ENCODE measurements at places on chromosomes 3 and 15.

- no peak for DNase-seq
These were observed 1038.2 kb downstream of the MCTP2 start for GRCh38 chr15:95269242-95270183.

DNA sequence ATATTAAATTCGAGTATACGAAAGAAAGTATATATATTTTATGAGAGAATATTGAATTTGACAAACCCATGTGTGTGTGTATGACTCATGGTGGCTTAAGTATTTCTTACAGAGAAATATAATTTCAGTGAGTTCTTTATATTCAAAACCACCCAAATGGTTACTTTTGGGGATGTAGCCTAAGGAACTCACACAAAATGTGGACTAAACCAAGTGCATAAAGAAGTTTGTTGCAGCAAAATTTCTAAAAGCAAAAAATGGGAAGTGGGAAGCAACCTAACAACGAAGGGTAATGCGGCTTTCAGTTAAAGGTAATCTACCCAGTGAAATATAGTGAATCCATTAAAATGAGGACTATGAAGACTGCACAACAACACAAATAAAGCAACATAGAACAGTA, 277.1 kb downstream of the EDEM1 start:
- no peak for DNase-seq

GRCh38 chr3:151560738-151561137, 99.9 kb upstream of the IGSF10 start:
- DNase-seq = peak; percentile 70

DNA sequence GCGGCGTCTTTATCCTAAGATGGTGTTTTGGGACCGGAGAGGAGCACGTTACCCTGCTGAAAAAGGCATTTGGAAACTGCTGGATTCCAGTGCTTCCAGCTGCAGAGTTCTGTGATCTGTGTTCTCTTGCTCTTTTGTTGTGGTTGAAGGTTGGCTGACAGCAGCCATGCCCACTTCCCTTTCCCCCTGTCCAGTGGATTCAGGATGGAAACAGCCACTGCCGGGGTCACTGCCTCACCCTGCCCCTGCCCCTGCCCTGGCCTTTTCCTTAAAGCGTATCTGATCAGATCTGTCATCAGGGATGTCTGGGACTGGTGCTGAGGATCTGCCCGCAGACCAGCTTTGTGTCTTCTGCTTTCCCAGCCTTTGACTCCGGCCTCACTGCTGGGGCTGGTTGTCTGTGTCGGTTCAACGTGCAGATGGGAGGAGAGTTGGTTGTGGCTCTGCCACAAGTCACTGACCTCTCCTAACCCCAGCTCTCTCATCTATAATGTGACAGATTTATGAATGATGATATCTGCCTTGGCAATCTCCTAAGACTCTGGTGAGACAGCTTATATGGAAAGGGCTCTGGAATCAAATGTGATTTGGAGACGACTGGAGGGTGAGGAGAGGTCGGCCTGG, 219.4 kb upstream of the BHLHE40 start:
- DNase-seq = no peak

- DNase-seq = no peak
These were observed 134.9 kb downstream of the GAP43 start for GRCh38 chr3:115758076-115758763.

DNA sequence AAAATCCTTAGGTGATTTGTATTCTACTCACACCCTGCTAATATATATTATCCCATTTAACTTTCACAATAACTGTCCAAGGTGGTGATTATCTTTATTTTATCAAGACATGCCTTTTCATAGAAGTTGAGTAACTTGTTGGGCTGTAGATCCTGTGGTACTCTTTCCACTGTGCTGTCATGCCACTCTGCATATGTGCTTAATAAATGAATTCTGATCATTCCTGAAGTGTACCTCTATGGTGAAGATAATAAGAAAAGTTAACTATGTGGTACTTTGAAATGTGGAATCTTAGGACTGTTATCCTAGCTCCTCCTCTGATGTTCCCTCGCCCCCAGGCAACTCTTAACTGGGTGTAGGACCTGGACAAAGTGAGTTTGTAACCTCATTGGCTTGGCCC, 5.2 kb downstream of the SNRK start:
- DNase-seq = no peak

DNA sequence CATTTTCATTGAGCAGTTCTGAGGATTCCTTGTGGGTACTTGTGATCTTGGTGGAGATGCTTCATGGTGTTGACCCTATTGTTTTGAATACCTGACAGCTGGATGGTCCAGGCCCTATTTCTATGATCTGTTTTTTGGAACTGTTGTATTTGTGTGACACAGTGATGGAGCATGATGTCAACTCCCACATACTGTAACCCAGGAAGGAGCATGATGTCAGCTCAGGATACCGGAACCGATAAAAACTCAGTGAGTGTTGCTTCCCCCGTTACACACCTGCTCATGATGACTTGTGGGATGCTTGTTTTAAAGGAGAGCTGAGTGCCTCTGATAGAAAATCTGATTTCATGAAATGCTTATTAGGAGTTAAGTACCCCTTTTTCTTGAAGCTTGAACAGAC, 45.1 kb downstream of the ZBTB38 start:
- no peak for DNase-seq

DNA sequence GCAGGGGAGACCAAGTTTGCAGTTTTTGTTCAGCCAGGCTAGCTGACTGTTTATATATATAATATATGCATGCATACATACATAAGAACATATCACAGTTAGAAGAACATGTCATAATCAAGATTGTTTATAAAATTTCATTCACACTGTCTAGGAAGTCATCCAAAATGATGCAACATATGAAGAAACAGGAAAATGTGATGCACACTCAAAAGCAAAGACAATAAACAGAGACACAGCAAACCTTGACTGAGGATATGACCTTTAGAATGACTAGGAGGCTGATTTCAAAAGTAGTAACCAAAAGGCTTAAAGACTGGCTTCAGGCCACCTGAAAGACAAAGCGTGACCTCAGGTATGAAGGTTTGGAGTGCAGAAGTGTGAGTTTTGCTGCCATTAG, 166.2 kb upstream of the NDN start:
- DNase-seq = no peak

- peak; percentile 83 for DNase-seq
These were observed 135.1 kb downstream of the TMCO5A start for GRCh38 chr15:38069511-38070011.

DNA sequence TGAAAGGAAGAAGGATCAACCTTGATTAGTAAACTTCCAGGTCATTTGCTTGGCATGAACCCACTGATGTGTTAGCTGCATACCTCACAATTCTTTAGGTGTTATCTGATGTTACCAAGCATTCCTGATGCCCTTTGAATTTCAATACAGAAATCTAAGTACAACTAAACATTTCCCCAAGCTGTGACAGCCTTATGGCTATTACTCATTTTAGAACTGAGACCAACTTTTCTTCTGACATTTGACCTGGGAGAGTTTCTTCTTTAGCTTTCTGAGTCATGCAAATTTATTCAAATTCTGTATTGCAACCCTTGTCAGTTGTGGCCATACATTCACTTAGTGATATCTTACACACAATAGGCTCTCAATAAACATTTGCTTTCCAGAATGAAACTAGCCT, 124.3 kb downstream of the TIGIT start:
- peak; percentile 49 for DNase-seq

GRCh38 chr3:33219175-33219487, 521 bp upstream of the SUSD5 start:
- no peak for DNase-seq

DNA sequence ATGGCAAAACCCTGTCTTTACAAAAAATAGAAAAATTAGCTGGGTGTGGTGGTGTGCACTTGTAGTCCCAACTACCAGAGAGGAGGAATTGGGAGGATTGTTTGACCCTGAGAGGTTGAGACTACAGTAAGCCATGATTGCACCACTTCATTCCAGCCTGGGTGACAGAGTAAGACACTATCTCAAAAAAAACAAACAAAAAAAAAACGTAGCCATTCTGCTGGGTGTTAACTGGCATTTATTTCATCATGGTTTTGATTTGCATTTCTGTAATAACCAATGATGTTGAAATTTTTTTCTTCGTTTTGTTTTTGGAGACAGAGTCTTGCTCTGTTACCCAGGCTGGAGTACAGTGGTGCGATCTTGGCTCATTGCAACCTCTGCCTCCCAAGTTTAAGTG, 63.3 kb downstream of the RPLP1 start:
- DNase-seq = no peak

- DNase-seq = no peak
These were observed 145.3 kb downstream of the DNAJB8 start for GRCh38 chr3:128321418-128321817.

- no peak for DNase-seq
These were observed 80.8 kb downstream of the KCNH8 start for GRCh38 chr3:19229086-19229485.

DNA sequence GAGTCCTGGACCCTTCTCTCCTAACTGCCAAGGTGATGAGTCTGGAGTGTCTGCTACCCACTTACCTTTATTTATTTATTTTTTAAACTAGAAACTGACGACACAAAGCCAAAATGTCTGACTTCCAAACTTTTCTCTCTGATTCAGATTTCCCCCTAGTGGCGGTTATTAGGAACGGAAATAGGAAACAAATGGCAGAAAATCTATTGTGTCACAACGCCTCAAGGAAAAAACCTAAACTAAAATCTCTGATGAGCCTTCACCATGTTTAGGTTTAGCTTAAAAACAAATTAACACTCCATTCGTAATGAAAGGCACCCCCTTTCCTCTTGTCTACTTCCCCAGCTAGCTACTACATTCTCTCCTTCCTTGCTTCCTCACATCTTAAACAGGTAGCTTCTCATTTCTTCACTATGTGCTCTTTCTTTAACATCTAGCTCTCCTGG, 94.0 kb upstream of the MEX3B start:
- peak; percentile 51 for DNase-seq

DNA sequence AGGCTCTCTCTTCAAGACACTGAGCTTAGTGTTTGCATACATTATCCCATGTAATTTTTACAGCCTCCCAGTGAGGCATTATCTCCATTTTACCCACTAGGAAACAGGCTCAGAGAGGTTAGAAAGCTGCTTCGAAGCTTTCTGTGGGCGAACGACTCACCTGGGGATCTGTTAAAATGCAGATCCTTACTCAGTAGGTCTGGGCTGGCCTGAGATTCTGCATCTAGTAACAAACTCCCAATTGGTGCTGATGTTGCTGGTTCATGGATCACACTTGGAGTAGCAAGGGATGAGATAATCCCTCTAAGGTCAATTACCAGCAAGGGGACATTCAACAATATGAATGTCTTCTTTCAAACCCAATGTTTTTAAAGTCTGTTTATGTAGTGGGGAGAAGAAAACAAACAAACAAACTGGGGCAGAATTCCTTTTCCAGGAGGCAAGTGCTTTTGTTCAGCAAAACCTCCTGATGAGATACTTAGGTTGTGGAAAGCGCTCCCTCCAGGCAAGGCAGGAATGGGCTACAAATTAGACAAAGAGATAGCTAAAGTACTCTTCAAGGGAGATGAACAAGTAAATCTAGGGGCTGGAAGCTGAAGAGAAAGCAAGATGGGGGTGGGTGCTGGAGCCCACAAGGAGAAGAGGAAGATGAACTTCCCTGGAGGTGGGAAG, 311.9 kb downstream of the SHQ1 start:
- DNase-seq = no peak

- DNase-seq = no peak
These were observed 55.1 kb upstream of the ICE2 start for GRCh38 chr15:60534051-60534450.

- DNase-seq = no peak
These were observed 102.4 kb downstream of the NUP210 start for GRCh38 chr3:13317596-13318320.

DNA sequence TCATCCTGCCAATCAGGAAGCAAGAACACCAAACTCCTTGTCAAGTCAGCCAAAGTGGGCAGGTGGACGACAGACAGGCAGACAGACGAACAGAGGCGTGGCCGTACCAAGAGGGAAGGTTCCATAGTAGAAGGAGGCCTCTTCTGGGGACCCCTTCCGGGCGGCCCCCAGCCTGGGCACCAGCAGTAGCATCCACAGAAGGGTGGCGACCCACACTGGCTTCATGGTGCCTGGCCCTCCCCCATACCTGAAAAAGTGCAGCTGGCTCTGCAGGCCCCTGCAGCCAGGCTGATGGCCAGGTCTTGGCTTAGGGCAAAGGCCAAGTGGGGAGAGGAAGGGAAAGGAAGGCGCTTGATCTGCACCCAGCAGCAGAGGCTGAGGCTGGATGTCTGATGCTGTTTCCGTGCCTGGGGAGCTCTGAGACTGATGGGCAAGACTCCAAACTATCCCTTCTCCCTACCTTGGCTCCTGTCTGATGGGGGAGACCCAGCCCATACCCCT, 607 bp downstream of the LCTL start:
- DNase-seq = no peak

GRCh38 chr3:171396048-171396447, 64.2 kb downstream of the TNIK start:
- no peak for DNase-seq

- DNase-seq = no peak
These were observed 50.8 kb upstream of the CTNNB1 start for GRCh38 chr3:41148478-41148877.

- peak; percentile 52 for DNase-seq
These were observed 291.6 kb upstream of the CBLB start for GRCh38 chr3:106160396-106160795.

GRCh38 chr3:138686771-138687221, 78.2 kb downstream of the FAIM start:
- peak; percentile 81 for DNase-seq

GRCh38 chr15:69424748-69425413, 10.7 kb downstream of the KIF23 start:
- DNase-seq = no peak

GRCh38 chr3:194103505-194103904, 32.4 kb upstream of the HES1 start:
- no peak for DNase-seq

DNA sequence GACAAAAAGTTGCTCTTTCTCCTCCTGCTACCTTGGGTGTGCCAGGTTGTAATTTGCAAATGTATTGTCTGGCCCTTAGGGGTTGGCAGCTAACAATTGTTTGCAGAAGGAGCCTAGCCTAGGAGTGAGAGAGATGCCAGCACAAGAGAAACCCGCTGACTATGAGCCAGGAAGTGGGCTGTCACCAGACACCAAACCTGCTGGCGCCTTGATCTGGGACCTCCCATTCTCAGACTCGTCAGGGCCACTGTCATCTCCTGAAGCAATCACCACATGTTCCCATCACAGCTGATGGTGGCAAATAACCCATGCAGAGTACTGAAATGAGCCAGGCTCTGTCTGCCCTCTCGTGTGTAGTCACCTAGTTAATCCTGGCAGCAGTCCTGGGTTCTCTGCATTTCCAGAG, 406.4 kb upstream of the NPAP1 start:
- DNase-seq = no peak

DNA sequence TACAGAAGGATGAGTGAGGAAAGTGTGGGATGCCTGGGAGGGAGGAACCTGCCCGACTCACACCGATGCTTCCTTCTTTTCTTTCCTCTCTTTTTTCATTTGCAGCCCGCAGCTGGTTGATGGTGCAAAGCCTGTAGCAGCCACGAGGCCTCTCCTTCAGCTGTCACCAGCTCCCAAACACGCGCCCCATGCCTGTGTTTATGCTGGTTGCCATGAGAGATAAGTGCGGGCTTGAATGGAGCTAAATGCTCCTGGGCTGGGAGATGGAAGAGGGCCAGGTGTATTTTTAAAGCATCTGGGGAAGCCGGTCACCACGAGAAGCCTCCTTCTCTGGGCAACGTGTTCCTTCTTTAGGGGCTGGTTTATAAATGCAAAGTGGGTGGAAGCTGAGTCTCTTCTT, 9.3 kb downstream of the COLQ start:
- no peak for DNase-seq
